ENCODE measurements at places on chromosomes 12 and 14. TPM values are rescaled to one million over a fixed set of nuclear protein-coding genes. Genes with fewer than 3 reads are reported as not detected.

NGB gene
- 4.1 TPM for total RNA-seq

ARHGEF40 gene
- total RNA-seq = 15.9 TPM

CALM1 gene
- total RNA-seq = 1,332 TPM

USP44 gene
- 3.6 TPM for total RNA-seq

HCAR2 gene
- not detected for total RNA-seq

NEUROD4 gene
- total RNA-seq = 3.9 TPM

ACSM4 gene
- total RNA-seq = not detected

DCAF11 gene
- 60.0 TPM for total RNA-seq

CACNB3 gene
- 44.3 TPM for total RNA-seq

PTPN21 gene
- total RNA-seq = 9.0 TPM

KRT6C gene
- total RNA-seq = not detected

SOAT2 gene
- not detected for total RNA-seq

LBHD2 gene
- total RNA-seq = not detected

OVCH1 gene
- 1.2 TPM for total RNA-seq

LRTM2 gene
- total RNA-seq = 4.5 TPM

LYZ gene
- total RNA-seq = 4.5 TPM

CARMIL3 gene
- total RNA-seq = 24.2 TPM

NACA gene
- total RNA-seq = 1,394 TPM

STYK1 gene
- total RNA-seq = 6.7 TPM

GALC gene
- 41.3 TPM for total RNA-seq

BEGAIN gene
- total RNA-seq = 8.1 TPM

EMP1 gene
- 6.6 TPM for total RNA-seq

PIK3C2G gene
- 0.31 TPM for total RNA-seq

PIWIL1 gene
- not detected for total RNA-seq

PZP gene
- not detected for total RNA-seq

SRRM4 gene
- 6.4 TPM for total RNA-seq

ITGA7 gene
- 6.2 TPM for total RNA-seq

BORCS5 gene
- 27.5 TPM for total RNA-seq

SLC8B1 gene
- total RNA-seq = 5.0 TPM

KRT85 gene
- not detected for total RNA-seq

LRIG3 gene
- total RNA-seq = 12.3 TPM

OTOGL gene
- total RNA-seq = 0.62 TPM

NRIP2 gene
- total RNA-seq = 0.62 TPM

PMCH gene
- not detected for total RNA-seq

KRT82 gene
- not detected for total RNA-seq

ZNF84 gene
- total RNA-seq = 152 TPM

TMEM30B gene
- total RNA-seq = 0.16 TPM

KRT72 gene
- total RNA-seq = not detected

P2RX2 gene
- total RNA-seq = not detected

PLCZ1 gene
- not detected for total RNA-seq

PROX2 gene
- not detected for total RNA-seq

TEX52 gene
- total RNA-seq = not detected

GRIP1 gene
- total RNA-seq = 104 TPM

AKAP6 gene
- total RNA-seq = 158 TPM

OTUB2 gene
- 5.6 TPM for total RNA-seq

KLRG1 gene
- 7.8 TPM for total RNA-seq

ZBTB42 gene
- total RNA-seq = 0.94 TPM

DHH gene
- total RNA-seq = 0.47 TPM

PDE3A gene
- 7.8 TPM for total RNA-seq

P2RX7 gene
- total RNA-seq = 2.7 TPM

RFX4 gene
- total RNA-seq = 3.6 TPM

GPR84 gene
- total RNA-seq = 0.16 TPM

TAS2R31 gene
- total RNA-seq = 25.0 TPM

NEMF gene
- 145 TPM for total RNA-seq

COL2A1 gene
- 0.78 TPM for total RNA-seq

Measured in occipital lobe (tissue), 3 donors.